Adrenal gland (tissue), 19 donors: ENCODE measurements at places on chromosomes 7 and 10. TPM values are rescaled to one million over a fixed set of nuclear protein-coding genes. Genes with fewer than 3 reads are reported as not detected.

- DNase-seq, result no peak
- no peak overlapping the region for H3K27ac ChIP-seq
- H3K36me3 ChIP-seq, result no peaks in the 10 kb centered on the region
- H3K27me3 ChIP-seq, result no peaks in the 10 kb centered on the region
- no peaks in the 10 kb centered on the region for H3K4me1 ChIP-seq
Observed at GRCh38 chr7:69898189-69898588, 299.9 kb downstream of the AUTS2 start.

DNA sequence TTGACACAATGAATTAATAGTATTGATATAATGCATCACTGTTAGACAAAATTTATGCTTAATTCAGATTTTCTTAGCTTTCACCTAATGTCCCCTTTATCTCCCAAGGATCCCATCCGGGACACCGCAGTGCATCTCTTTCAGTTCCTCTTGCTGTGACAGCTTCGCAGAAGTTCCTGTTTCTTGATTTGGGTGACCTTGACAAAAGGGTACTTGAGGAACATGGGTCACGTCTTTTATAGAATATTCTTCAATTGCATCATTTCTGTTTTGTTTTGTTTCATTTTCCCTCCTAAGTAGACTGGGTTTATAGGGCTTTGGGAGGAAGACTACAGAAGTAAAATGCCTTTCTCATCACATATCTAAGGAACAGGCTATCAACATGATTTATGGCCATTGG lies 453.2 kb downstream of the DPP6 start:
- no peaks in the 10 kb centered on the region for H3K4me1 ChIP-seq
- H3K27ac ChIP-seq, result no peak overlapping the region
- no peaks in the 10 kb centered on the region for H3K36me3 ChIP-seq
- DNase-seq, result no peak
- no peaks in the 10 kb centered on the region for H3K27me3 ChIP-seq

DNA sequence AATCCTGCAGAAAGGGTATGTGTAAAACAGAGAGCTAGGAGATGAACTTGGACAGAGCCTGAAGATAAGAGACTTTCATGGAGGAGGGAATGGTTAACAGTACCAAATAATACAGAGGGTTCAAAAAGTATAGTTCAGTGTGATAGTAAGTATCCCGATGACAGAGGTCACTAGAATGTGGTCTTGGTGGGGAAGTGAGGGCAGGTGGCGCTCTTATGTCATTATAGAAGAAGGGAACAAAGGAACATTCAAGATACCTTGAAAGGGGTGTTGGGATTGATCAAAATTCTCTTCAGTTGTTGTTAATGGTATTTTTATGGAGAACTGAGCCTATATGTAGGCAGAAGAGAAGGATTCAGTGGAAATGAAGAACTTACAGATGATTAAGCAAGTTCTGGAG lies 312.5 kb downstream of the SUGCT start:
- H3K27ac ChIP-seq, result no peak overlapping the region
- H3K36me3 ChIP-seq, result no peaks in the 10 kb centered on the region
- DNase-seq, result no peak
- H3K4me3 ChIP-seq, result no peak overlapping the region
- H3K27me3 ChIP-seq, result no peaks in the 10 kb centered on the region
- no peaks in the 10 kb centered on the region for H3K4me1 ChIP-seq

DNA sequence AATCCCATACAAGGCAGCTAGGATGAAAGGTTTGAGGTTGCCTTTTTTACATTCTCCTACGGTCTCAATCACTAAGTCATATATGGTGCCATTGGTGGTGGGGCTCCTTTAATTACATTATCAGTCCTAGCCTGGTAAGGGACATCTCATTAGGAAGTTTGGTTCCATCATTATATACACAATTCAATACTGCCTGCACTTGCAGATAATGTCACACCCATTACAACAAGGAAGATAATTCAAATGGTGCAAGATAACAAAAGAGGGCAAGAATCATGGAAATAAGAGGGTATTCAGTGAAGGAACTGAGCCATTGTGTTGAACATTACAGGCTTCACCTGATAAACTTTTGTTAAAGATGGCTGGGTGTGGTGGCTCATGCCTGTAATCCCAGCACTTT lies 1.7 kb upstream of the TMEM248 start:
- H3K36me3 ChIP-seq, result no peaks in the 10 kb centered on the region
- H3K27ac ChIP-seq, result no peak overlapping the region
- DNase-seq, result no peak
- H3K4me1 ChIP-seq, result peaks cover 13% of the 10 kb centered on the region
- H3K27me3 ChIP-seq, result no peaks in the 10 kb centered on the region

DNA sequence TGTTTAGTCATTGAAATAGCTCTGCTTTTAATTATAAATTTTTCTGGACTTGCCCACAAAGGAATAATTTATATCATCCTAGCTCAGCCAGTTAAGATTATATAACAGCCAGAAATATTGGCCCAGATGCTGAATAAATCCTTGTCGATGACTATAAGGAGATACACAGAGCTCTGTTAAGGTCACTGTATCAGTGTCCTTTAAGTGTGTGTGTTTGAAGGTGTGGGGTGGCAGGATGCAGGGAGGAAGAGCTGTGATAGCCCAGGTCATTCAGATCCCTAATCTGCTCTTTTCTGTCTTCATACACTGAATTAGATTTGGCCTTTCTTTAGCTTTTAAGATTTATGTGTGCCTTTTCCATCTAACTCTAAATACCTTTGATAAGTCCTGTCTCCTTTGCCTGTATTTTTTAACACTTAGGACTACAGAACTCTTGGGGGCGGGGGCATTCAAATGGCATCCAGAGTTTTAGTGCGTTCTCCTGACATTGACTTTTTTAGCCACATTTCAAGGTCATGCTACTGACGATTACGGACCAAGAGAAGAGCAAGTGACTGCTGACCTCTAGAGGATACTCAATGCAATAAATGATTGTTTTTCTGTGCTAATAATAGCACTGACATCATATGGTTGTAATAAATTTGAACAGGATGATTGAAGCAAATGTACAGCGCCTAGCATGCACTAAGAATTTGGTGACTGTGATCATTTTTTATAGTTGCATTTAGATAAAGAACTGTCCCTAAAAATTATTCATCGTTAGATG lies 172.3 kb downstream of the CACNB2 start:
- H3K36me3 ChIP-seq, result no peaks in the 10 kb centered on the region
- peak; percentile 55 for DNase-seq
- no peak overlapping the region for H3K27ac ChIP-seq
- no peak overlapping the region for H3K4me3 ChIP-seq
- H3K4me1 ChIP-seq, result no peaks in the 10 kb centered on the region

- H3K4me3 ChIP-seq, result no peak overlapping the region
- H3K4me1 ChIP-seq, result no peaks in the 10 kb centered on the region
- H3K27me3 ChIP-seq, result peaks cover 4% of the 10 kb centered on the region
- H3K36me3 ChIP-seq, result no peaks in the 10 kb centered on the region
- H3K27ac ChIP-seq, result no peak overlapping the region
- no peak for DNase-seq
Observed at GRCh38 chr10:97129666-97130065, 56.1 kb downstream of the SLIT1 start.

DNA sequence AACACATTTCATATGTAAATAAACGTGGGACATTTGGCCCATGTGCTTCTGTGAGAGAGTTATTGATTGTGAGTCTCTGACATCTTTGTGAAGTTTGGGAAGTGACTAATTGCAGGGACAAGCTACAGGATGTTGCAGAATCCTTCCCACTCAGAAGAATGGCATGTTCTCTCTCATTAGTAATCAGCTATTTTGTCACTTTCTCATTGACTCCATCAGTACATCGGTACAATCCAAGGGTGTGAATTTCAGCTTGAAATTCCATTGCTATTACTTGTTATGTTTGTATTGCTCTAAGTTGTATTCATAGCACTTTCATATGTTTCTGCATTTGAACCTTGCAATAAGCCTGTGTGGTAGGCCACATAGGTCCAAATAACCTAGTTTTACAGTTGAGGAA lies 100.0 kb upstream of the KCNMA1 start:
- DNase-seq, result no peak
- H3K36me3 ChIP-seq, result no peaks in the 10 kb centered on the region
- H3K4me3 ChIP-seq, result no peak overlapping the region
- no peak overlapping the region for H3K27ac ChIP-seq
- no peaks in the 10 kb centered on the region for H3K27me3 ChIP-seq

DNA sequence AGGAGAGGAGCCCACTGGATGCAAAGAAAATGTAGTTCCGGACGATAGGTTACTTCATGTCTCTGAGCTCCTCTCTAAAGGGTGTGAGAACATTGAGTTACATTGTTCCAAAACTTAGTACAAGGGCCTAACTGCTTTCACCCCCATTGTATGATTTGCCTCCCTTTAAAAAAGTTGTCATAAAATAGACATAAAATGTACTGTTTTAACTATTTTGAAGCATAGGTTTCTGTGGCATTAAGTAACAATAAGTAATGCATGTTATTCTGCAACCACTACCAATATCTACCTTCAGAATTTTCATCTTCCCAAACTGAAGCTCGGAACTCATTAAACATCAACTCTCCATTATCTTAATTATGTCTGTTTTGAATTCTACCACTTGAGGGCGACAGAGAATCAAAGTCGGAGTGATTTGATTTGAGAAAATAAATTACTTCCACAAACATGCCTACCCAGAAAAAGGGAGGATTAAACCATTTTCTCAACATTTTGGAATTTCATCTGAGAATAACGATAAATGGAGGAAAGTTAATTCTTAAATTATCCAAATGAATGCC lies 2.7 kb downstream of the IGFBP1 start:
- H3K36me3 ChIP-seq, result no peaks in the 10 kb centered on the region
- peaks cover 27% of the 10 kb centered on the region for H3K27me3 ChIP-seq
- no peak overlapping the region for H3K4me3 ChIP-seq
- H3K4me1 ChIP-seq, result no peaks in the 10 kb centered on the region
- DNase-seq, result no peak

The OR2A1 gene
- not detected for total RNA-seq

The TMEM26 gene
- total RNA-seq, result 0.36 TPM

The GRID1 gene
- total RNA-seq, result 3.3 TPM

The LLCFC1 gene
- not detected for total RNA-seq

The ANKRD2 gene
- not detected for total RNA-seq
